Left lung (tissue), 14 donors: ENCODE measurements at places on chromosomes 2 and 18. TPM values are rescaled to one million over a fixed set of nuclear protein-coding genes. Genes with fewer than 3 reads are reported as not detected.

Gene OLA1
- 66.3 TPM for total RNA-seq

Gene LRRC30
- not detected for total RNA-seq

Gene SGPP2
- total RNA-seq, result 28.2 TPM

Gene ACKR3
- total RNA-seq, result 9.9 TPM

Gene CFAP65
- total RNA-seq, result 4.3 TPM

Gene ANKRD23
- 3.3 TPM for total RNA-seq

Gene ARHGEF4
- total RNA-seq, result 1.7 TPM

Gene AAK1
- total RNA-seq, result 56.5 TPM

Gene BCL2
- total RNA-seq, result 6.3 TPM

Gene FOXD4L1
- total RNA-seq, result 0.17 TPM

DNA sequence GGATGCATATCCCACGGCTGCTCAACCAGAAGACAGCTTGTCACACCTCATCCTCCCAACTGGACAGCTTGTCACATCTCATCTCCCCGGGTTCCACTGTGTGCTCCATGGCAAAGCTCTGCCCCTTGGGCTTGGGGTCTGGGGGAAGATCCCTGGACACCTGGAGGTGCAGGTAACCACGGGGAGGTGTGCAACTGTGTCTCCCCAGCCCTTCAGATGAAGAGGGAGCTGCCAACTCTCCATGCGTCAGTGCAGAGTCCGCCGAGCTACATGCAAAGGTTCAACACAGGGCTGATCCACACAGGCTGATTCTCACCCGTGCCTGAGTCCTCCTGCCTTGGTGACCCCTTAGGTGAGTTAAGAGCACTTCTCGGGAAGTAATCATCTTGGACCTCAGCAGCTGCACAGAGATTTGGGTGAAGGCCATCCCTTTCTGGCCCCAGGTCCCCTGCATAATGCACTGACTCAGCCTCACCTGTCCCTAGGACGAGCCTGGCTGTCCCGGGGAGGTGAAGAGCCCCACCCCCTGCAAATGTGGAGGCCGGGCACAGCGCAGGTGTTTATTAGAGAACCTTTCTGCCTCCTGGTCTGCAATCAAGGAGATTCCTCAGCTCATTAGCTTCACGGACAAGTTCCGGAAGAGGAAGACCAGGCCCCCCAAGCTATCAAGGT is 157.9 kb downstream of the PXDN start:
- DNase-seq, result no peak

- no peak for DNase-seq
These were observed 26.8 kb downstream of the YES1 start for GRCh38 chr18:785242-785641.

- DNase-seq, result peak; percentile 30
These were observed 7.6 kb downstream of the ADRA2B start for GRCh38 chr2:96108541-96109360.

DNA sequence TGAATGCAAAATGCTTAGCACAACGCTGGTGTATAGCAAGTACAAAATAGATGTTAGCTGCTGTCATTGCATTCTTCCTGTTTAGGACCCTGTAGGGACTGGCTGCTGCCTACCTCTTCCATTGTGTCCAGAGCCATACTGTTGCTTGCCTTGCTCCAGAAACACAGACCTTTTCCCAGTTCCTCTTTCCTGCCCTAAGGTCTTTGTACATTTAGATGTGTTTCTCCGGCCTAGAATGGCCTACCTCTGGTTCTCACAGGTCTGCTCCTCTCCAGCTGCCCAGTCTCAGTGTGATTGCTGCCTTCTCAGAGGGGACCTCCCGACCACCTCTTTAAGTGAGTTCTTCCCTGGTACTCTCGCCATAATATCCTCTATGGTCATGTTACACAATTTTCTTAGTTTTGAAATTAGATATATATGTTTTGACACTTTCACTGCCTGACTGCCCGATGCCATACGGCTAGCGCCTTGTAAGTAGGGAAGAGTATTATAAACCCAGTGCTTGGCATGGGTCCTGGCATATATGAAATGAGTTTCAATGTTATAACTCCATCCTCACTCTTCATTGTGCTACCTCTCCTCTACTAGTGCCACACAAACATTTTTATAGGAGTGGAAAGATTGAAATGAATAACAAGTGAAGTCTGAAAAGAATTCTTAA is 48.3 kb downstream of the RFTN2 start:
- DNase-seq, result no peak

- DNase-seq, result no peak
These were observed 321.9 kb upstream of the NETO1 start for GRCh38 chr18:73189718-73190117.

GRCh38 chr2:7182525-7182924 is 265.3 kb downstream of the RNF144A start:
- no peak for DNase-seq

- DNase-seq, result no peak
These were observed 52.5 kb upstream of the TTN start for GRCh38 chr2:178859730-178860129.

GRCh38 chr2:173021939-173022371 is 53.7 kb upstream of the MAP3K20 start:
- DNase-seq, result no peak

GRCh38 chr18:79672490-79673276 is 6.9 kb upstream of the CTDP1 start:
- no peak for DNase-seq

DNA sequence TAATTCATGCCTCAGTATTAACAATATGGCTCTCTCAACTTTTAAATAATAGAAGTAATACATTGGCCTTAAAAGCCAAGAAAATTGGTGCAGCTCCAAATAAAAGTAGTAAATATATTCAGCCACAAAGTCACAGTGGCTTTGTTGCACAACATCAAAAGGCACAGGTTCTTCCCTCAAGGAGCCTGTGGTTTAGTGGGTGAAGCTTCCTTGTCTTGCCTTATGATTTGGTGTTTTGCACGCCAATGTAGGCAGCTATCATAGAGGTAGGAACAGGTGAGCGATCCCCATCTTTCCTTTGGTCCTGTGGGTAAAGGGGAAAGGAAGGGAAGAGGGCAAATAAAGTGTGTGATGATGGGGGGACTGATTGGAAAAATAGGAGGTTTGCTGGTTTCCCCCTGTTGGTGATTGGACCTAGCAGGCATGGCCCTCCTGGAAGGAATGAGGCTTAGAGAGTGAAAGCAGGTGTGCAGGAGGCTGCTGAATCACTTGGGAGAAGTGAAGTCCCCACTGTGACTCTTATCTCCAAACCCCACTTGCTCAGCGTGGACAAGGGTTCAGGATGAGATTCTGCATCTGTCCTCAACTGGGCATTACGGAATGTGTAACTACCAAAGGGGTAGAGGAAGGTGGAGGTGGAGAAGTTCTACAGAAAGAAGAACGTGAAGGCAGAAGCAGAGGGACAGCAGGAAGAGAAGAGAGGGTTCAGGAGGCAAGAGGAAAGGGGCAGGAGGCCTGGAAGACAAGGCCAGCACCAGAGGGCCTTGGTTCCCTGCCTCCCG is 20.1 kb upstream of the TNP1 start:
- DNase-seq, result no peak

- no peak for DNase-seq
These were observed 23.3 kb downstream of the PELI1 start for GRCh38 chr2:64120928-64121327.
